Non-pigmented ciliary epithelial cell (primary cell): ENCODE measurements at places on chromosomes 2 and 18.
A peak's percentile ranks its signal among the peaks of the same experiment; 100 is the strongest.

DNA sequence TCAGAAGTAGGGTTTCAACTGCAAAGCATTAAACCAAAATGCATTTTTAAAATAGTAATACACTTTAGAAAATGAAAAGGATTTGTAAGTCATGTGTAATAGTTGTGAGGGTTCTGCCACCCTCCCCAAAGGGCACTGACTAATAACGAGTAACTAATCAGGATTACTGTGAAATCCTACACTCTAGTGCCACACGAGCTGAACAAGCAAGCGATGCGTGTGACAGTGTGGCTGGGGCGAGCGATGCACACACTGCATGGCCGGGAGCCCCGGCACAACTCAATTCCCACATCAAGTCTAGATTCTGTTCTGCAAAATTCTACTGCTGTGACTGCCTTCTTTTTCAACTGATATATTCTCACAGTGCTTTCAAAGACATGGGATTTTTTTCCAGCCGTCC, 156.4 kb downstream of the SEPTIN10 start:
- no peak for DNase-seq

- no peak for DNase-seq
These were observed 9.6 kb downstream of the SERPINB8 start for GRCh38 chr18:63979409-63979920.

DNA sequence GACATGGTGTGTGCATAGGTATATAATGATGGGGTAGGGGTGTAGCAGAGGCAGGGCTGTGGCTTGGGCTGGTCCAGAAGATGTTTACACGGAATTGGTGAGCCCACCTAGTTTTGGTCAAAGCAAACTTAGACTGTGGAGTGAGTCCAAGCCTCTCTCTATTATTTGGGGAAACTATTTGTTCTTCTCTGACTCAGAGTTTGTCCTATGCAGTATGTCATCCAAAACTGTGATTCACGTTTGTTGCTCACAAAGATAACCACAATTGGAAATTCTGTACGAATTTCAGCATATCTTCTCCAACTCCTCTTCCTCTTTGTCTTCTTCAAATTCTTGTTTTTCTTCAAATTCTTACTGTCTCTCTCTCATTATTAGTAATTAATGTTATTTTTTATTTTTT, 292.9 kb downstream of the XIRP2 start:
- DNase-seq, result no peak

GRCh38 chr2:10385933-10386773, 62.0 kb downstream of the ODC1 start:
- no peak for DNase-seq

- DNase-seq, result no peak
These were observed 91.4 kb downstream of the SCN9A start for GRCh38 chr2:166284359-166284758.

DNA sequence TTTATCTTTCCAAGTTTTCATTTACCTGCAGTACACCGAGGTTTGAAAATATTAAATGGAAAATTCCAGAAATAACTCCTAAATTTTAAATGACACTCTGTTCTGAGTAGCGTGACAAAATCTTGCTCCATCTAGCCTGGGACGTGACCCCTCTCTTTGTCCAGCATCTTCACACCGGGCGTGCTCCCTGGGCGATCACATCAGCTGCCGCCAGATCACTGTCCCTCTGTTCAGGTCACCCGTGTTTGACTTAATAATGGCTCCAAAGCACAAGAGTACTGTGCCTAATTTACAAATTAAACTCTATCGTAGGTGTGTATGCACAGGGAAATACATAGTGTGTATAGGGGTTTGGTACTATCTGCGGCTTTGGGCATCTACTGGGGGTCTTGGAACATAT, 6.1 kb upstream of the TMEM185B start:
- no peak for DNase-seq

- peak; percentile 54 for DNase-seq
These were observed 266.5 kb downstream of the KLHL29 start for GRCh38 chr2:23651187-23652080.

GRCh38 chr2:134927195-134927594, 8.6 kb downstream of the CCNT2 start:
- DNase-seq, result no peak

- no peak for DNase-seq
These were observed 218.1 kb downstream of the SP3 start for GRCh38 chr2:173747035-173747434.

GRCh38 chr2:233519787-233520611, 46.6 kb downstream of the USP40 start:
- no peak for DNase-seq

GRCh38 chr2:46332686-46333281, 35.6 kb downstream of the EPAS1 start:
- DNase-seq, result no peak

GRCh38 chr2:12120281-12121150, 374.1 kb downstream of the LPIN1 start:
- no peak for DNase-seq

- no peak for DNase-seq
These were observed 7.5 kb upstream of the TUBA4A start for GRCh38 chr2:219261024-219261855.

DNA sequence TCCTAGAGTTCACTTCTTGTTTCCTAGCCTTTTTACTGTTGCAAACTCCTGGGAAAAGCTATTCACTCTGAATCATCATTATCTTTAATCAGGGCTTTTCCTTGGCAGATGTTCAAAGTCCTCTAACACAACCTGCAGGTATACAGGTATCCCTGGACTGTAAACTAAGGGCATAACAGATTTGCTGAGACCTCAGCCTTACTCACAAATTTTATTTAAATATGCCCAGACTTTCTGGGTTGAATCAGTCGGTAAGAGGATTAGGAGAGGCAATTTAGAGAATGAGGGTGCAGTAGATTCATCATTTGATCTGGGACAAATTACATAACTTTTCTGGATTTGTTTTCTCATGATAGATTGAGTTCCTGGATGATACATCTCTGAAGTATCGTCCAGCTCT, 217.8 kb upstream of the STON1 start:
- no peak for DNase-seq

DNA sequence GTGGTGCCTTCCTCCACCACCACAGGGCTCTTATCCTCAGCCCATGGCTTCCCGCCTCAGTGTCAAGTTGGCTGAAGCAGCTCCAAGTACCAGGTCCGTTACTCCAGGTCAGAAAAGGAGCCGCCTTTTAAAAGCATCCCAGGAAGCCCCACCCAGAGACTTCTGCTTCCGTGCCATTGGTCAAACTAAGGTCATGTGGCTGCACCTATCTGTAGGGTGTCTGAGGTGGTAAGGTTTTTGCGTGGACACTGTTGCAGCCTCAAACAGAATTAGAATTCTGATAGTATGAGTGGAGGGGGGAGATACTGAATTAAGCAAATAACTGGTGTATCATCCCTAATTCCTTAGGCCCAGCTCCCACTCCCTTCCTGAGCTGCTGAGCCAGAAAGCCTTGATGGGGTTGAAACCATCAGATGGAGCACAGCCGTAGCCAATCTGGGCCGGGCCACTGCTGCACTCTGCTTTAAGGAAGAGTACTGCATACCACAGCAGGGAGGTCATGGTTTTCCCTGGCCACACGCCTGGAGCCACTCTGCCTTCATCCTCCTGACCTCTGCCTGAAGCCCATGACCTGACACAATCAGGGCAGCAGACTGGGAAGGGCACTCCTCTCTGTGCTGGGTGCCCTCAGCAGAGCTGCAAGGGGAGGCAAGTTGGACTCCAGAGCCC, 8.4 kb downstream of the TMEM247 start:
- no peak for DNase-seq

GRCh38 chr2:199554026-199554425, 96.3 kb upstream of the SATB2 start:
- DNase-seq, result no peak

- DNase-seq, result no peak
These were observed 1.9 kb upstream of the NABP1 start for GRCh38 chr2:191675807-191676721.

DNA sequence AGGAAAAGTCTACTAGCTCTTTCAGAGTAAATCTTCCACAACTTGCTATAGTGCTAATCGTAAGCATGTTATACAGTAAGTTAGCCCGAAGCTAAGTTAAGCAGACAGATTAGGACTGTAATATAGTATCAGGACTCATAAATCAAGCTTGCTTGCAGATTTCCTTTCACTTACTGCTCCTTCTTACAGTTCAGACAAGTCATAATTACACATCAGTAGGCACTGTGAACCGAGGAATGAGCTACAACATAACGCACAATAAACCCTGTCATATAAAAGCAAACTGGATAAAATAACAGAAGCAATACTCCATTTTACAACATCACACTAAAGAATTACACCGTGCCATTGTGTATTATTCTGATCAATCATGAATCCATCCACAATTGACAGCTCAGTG, 832.6 kb upstream of the ZEB2 start:
- no peak for DNase-seq

DNA sequence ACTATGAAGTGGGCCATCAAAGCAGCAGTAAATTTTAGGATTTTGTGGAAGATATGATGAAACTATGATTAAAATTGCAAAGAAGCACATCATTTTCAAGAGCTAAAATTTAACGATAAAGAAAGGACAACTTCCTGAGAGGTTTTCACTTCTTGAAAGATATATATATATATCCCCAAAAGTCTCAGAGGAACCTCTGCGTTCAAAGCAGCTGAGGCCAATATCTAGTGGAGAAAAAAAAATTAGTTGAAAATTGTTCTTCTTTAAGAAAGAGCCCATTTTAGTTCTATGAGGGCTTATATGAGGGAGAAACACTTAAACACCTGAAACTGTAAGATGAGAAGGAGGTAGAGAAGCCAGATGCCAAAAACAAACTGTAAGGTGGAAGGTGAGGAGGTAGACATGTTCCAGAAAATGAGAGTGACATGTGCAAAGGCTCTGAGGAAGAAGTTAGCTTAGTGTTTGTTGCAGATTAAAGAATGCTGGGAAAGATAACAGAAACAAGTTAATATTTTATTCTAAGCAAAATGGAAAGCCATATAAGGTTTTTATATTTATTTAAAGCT, 72.9 kb upstream of the VRK2 start:
- no peak for DNase-seq

DNA sequence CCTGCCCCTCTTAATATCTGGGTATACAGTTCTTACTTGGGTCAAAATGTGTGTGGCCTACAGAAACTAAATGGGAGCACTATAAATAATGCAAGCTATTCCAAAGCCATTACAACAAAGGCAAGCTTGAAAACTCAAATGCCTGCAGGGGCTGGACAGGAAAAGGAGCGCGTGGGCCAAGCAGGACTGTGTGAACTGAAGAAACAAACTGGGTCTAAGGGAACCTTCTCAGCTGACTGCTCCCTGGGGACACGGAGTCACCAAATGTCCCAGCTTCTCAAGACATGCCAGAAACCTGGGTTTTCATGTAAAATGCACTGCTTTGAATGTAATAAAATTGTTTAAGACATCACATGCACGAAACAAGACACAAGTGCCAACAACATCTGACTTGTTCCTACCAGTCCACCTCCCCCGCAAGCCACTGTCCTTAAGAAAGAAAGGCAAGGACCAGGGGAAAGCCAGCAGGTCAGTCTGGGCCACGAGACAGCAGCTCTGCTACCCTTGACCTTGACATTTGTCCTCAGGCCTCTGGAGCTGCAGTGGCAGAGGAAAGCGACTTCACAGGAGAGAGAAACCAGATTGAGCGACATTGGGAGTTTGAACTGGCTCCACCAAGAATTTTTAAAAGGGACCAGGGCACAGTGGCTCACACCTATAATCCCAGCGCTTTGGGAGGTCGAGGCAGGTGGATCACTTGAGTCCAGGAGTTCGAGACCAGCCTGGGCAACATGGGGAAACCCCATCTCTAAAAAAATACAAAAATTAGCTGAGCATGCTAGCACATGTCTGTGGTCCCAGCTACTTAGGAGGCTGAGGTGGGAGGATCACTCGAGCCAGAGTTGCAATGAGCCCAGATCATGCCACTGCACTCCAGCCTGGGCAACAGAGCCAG, 89.7 kb upstream of the SH3BP4 start:
- no peak for DNase-seq

GRCh38 chr2:173171924-173172643, 96.4 kb downstream of the MAP3K20 start:
- DNase-seq, result no peak

DNA sequence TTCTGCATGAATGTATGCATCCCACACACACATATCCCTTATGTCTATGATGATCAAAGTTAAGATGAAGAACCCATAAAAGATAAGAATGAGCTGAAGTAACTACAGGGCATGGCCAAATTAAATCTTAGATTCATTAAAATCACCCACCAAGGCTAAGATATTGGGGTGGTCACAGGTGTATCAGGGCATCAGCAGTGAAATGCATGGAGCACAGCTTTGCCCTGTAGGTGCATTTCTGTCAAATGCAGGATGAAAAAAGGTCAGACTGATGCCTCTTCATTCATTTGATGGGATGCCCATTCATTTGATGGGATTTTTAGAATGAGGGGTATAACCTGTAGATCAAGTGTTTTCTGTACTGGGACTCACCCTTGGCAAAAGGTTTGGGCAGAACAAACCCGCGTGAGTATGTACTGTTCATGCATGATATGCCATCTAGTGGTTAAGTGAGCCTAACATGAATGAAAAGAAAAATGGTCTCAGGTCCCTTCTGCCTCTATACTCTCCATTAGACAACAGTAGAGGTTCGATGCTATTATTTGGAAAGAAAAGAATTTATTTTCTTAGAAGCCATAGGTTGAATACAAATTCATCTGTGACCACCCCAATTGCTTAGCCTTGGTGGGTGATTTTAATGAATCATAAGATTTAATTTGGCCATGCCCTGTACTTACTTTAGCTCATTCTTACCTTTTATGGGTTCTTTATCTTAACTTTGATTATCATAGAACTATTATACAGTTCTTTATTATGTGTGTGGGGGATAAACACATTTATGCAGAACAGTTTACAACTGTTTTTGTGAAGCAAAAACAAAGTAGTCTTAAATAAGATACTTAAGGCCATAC, 43.2 kb upstream of the NOSTRIN start:
- peak; percentile 11 for DNase-seq

DNA sequence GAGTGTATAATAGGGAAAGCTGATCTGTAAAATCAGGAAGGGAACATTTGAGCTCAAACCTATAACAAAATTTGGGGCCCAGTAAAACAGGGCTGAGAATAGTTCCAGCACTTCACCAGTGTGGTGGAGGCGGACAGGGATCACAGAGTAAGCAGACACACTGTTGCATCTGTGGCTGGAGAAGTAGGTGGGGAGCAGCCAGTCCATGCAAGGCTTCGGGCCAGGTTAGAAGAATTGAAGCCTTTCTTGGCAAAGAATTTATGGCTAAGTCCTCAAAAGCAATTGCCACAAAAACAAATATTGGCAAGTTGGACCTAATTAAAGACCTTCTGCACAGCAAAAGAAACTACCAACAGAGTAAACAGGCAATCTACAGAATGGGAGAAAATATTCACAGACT, 93.8 kb upstream of the ZBTB14 start:
- no peak for DNase-seq
